Thymus (tissue), 14 donors: ENCODE measurements at places on chromosomes 5 and 9.

DNA sequence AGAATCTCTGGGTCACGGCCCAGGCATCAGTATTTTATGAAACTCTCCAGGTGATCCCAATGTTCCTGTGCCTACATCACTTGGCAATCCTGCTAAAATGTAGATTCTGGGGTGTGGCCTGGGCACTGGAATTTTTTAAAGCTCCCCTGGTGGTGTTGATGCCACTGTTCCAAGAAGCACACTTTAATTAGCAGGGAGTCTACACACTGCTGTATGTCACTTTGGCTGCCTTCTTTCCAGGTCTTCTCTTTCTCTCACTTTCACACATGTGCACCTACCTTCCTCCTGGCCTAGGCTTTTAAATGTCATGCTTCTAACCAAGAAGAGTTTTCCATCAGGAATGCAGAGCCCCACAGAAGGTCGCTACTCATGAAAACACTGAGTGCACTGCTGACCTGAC lies 136.0 kb upstream of the ALDH1B1 start:
- DNase-seq: no peak

DNA sequence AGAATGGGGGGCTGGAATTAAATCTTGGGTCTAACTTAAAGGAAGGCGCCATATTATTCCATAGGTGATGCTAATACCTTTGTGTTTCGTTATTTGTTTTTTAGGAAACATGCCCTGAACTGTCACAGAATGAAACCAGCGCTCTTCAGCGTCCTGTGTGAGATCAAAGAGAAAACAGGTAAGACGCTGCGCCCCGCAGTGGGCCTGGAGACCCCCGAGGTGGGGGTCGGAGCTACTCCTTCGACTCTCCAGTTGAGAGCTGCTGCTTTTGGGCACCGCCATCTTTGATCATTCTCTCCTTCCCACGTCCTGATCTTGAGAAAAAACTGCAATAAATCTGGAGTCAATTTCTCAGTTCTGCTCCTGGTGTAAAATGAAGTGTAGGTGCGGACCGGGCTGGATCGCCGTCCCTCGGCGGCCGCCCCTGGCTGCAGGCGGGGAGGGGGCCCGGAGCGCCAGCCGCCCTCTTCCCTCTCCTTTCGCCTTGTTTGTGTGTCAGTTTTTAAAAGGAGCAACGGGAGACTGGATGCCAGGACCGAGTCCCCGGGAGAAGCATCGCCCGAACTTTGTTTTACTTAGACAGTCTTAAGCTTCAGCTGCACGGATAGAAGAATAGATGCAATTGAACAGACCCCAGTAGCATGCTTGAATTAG lies 1.4 kb downstream of the PBX3 start:
- DNase-seq: no peak

DNA sequence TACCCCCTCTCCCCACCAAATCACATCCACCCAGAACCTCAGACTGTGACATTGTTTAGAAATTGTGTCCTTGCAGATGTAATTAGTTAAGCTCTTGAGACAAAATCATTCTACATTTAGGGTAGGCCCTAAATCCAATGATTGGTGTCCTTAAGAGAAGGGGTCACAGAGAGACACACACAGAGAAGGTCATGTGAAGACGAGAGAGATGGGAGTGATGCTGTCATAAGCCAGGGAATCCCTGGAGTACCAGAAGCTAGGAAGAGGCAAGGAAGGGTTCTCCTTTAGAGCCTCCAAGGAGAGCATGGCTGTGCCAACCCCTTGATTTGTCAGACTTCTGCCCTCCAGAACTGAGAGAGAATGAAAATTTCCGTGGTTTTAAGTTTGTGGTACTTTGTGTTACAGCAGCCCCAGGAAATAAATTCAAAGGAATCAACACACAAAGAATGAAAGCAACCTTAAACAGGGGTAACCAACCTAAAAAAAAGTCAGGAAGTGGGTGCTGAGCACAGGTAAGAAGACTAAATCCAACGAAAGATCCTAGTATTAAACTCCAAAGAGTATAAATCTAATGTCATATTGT lies 33.6 kb downstream of the TIMD4 start:
- DNase-seq: no peak

DNA sequence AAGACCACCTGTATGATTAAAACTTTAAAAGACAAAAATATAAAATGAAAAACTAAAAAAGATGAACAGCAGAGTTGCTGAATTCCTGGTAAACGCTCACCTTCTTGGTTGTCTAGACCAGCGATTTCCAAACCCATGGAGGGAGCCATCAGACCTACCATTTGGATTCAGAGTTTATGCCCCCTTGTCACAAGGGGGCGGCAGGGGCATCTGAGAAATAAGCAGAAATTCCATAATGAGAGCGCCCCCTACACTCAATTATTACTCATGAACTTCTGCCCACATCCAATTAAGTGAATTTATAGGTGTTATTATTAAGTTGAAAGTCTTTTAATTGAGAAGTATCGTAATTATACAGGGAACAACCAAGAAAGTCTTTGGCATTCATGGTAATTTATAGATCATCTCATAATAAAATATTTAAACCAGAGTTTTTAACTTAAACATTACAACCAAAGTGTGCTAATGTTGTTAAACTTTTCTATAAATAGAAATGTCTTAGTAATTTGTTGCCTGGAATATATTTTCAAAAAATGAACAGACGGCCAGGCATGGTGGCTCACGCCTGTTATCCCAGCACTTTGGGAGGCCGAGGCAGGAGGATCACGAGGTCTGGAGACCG lies 35.2 kb upstream of the SPATA31C2 start:
- DNase-seq: peak; percentile 74

- no peak for DNase-seq
These were observed 264.7 kb upstream of the CCNG1 start for GRCh38 chr5:163172540-163173338.

DNA sequence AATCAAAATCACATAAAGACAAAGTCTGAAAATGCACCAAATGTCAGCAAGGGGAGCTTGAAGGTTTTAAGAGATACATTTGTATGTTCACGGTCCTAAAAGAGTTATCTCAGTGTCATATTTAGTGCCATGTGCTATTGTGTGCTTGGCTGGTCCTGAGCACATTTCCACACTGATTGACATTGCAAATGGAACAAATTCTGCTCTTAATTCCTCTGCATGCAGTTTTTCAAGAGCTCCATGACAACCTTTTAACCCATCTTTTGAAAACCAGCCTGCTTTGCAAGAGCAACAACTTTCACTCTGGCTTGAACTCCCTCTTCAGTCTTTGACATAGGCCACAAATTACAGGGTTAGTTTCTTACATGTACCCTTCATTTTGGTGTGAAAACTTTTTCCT lies 175.4 kb upstream of the ACTBL2 start:
- DNase-seq: no peak

DNA sequence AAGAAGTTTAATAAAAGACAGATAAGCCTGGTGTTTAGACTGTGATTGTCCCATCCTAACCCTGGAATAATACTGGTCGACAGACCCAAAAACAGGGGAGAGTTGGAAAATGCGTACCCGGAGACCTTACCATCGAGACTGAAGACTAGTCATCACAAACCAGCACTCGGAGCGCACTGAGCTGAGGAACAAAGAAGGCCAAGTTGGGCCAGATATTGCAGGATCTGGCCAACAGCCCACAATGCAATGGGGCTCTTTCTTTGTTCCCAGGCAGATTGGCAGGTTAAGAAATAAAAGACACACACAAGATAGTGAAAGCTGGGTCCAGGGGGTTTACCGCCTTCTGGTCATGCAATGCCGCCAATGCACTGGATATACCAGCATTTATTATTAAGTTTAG lies 188.7 kb upstream of the RAI14 start:
- DNase-seq: no peak

- no peak for DNase-seq
These were observed 44.7 kb downstream of the RNF130 start for GRCh38 chr5:180026734-180027458.

DNA sequence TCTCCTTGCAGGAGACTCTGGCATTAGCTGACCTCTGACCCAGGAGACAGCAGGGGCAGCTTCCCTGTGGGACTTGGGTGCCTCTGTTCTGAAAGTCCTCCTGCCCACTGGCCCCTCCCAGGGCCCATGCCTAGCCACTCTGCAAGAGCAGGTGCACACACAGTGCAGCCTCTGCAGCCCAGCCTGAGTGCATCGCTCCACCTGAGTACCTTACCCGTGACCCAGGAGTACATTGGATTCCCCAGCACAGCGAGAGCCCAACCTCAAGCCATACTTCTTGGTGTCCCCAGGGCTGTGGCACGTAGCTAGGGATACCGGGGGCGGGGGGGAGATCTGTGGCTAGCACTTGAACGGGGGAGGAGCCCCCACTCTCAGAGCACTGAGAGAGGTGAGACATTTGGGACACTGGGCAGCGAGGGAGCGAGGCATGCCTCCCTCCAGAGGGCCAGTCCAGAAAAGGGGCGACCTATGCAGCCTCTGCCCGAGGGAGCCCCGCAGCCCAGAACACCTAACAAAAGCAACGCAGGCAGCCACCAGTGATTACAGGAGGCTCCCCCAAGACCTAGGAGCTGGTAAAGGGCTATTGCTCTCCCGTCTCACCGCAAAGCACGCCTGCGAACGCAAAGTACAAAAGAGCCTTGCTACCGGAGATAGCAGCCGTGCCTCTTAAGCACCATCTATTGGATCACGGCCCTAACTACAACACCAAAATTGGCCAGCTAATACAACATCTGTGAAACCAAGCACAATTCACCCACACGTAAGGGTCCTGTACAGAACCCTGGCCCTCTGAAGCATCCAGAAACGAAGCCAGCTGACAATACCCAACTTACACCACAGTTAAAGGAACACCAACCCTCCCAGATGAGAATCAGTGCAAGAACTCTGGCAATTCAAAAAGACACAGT lies 826 bp upstream of the PRDM9 start:
- DNase-seq: no peak

GRCh38 chr9:109387206-109387605 lies 66.3 kb upstream of the EPB41L4B start:
- no peak for DNase-seq

GRCh38 chr9:73239570-73240265 lies 88.1 kb downstream of the ANXA1 start:
- DNase-seq: no peak

DNA sequence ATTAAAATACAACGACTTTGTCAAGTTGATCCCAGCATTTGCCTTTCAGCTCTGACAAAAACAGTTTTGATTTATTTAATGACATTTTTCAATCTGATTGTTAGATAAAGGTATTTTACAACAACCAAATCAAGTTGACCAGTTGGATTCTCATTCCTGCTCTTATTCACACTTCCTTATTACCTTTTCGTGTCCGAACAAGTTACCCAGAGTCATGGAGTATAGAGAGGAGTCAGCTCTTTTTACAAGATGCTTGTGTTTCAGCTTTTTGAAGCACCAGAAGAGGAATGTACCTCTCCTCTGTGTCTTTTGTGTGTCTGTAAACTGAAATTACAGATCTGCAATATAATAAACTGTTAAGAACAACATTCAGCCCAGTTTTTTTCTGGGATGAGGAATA lies 151.3 kb upstream of the TMEM161B start:
- DNase-seq: no peak

- no peak for DNase-seq
These were observed 282.2 kb downstream of the SEMA5A start for GRCh38 chr5:9263656-9264055.

DNA sequence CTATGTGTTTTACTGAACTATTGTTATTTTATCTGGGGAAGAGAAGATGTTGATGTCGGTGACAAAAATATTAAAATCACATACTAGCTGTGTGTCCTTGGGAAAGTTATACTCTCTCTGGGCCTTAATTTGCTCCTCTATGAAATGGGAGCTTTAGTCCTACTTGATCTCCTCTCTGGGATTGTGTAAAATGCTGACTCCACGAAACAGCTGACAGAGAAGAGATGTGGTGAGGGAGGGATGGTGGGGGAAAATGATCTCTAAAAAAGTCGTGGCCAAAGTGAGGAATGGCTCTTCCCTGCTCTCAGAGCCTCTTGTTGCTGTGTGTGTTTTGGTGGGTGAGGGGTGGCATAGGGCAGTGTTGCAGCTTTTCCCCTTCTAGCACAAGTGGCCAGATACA lies 173.7 kb downstream of the MELK start:
- no peak for DNase-seq

DNA sequence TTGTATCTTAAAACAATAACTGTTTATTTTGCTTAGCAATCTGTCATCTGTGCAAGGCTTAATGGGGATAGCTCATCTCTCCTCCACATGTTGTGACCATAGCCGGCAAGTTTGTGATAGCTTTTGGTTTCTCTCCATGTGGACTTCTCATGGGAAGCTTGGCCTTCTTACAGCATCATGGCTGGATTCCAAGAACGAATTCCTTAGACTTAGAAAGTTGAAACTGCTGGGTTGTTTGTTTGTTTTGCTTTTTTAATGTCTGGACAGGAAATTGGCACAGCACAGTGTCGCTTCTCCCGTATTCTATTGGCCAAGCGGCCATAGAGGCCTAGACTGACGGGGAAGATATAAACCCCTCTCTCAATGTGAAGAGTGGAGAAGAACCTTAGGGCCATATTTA lies 61.0 kb upstream of the PRDM9 start:
- peak; percentile 20 for DNase-seq

DNA sequence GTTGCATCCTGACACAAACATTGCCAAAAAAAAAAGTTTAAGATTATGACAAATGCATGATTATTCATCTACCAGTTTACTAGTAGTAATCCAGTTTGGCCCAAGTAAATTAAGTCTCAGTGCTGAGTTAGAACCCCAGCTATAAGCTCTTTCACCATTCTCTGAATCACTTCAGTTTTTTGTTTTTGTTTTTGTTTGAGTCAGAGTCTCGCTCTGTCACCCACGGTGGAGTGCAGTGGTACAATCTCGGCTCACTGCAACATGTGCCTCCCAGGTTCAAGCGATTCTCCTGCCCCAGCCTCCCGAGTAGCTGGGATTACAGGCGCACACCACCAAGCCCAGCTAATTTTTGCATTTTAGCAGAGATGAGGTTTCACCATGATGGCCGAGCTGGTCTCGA lies 1.5 kb upstream of the PCYOX1L start:
- no peak for DNase-seq

DNA sequence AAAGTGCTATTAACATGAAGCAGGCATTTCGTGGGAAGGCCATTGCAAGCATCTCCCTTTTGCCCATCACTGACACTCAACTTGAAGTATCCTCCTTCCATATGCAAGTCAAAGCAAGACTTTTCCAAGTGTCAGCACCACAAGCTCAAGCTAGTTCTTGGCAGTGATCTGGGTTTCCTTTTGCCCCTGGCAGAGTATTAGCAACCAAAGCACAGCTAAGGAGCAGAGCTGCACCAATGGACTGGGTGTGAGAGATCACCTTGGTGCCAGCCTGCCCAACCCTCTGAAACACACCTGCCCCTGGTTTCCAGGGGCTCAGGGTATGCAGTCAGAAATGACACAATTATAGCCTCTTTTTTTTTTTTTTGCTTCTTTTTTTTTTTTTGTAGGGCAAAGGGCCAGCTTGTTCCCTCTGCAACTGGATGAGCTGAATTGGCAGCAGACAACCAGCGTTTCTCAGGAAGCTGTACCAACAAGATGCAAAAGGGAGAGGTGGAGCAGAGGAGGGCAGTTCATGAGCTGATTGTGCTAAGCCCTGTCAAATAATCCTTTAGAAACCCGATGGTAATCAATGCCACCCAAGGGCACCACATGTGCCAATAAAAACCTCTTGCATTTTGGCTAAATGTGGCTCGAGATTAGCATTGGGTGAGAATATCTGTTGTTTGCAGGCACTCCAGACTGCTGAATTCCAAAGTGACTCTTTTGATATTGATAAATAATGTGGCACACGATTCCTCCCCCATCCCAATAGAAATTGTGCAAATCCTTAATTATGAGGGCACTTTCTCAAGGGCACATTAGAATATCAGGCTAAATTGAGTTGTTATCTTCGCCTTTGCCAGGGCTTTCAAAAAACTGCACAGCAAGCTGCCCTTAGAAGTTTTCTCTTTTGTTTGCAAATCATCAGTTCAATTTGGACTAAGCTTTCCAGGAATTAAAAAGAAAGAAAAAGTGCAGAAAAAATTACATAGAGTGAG lies 192.4 kb downstream of the GAS1 start:
- DNase-seq: no peak

GRCh38 chr9:6616951-6617602 lies 28.5 kb downstream of the GLDC start:
- no peak for DNase-seq
